ENCODE measurements at places on chromosomes 11 and 22.

GRCh38 chr22:29598684-29599020 lies 4.8 kb upstream of the NF2 start:
- DNase-seq = no peak

DNA sequence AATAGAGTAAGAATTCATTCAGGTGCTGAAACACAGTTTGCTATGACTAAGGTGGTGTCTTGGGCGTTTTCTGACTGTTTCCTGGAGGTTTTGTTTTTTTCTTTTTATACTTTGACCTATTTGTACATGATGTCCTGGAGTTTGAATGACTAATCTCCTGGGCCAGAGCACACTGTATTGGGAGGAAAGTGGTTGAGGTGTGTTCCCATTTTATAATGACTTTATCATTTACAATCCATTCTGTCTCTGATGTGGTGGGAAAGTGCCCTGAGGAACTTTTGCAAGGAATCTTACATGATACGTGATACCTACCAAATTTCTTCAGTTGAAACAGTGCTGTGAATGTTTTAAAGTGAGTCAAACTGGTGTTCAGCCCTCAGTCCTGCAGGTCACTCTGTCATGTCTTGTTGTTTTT lies 80.8 kb downstream of the TNRC6B start:
- no peak for DNase-seq

DNA sequence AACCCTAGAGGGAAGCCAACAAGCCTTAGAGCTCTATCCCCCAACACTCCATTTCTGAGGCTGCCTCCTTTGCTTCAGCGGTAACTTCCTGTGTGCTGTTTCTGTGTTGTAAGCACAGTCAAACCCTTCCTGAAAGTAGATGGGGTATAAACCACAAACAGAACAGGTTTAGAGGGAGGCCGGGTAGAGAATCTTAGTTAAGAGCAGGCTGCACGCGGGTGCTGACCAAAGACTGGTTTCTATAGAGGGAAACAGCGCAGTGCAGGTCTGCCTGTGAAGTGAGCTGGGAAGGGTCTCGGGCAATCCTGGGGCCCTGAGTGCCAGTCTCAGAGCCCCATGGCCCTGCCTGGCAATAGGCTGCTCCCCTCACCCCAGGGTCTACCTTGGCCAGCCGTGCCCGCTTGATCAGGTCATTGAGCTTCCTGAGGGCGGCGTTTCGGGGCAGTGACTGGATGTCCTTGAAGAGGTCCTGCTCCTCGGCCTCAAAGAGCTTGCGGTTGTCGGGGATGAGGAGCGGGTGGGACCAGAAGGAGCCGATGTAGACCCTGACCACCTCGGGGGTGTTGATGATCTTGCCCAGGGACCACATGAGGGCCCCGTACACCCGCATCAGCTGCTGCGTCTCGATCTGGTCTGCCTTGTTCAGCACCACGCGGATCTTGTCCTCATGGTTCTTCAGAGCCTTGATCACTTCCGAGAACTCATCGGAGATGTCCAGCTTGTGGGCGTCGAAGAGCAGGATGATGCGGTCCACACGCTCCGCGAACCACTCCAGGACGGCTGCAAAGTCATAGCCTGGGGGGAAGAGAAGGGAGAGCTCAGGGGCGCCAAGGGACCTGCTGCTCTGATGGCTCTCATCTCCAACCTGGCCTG lies 15.3 kb upstream of the CDC42BPG start:
- peak; percentile 89 for DNase-seq

DNA sequence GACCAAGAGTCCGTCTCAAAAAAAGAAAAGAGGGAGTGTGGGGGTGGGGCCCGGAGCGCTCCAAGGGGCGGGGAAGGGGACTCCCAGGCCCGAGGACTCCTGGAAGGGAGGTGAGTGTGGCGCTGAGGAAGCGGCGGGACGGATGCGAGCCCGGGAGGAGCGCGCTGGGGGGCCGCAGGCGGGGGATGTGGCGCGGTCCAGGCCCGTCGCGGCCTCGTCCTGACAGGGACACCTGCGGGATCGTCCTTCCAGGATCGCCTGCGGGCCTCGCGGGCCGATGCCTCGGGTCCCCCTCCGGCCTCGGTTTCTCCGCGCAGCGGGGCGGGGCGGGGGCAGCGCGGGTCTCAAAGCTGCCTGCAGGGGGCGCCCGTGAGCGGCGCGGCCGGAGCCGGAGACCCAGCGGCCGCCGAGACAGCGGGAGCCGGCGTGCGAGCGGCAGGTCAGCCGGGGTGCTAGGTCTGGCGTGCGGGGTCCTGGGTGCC lies 3.8 kb upstream of the ADORA2A start:
- no peak for DNase-seq

DNA sequence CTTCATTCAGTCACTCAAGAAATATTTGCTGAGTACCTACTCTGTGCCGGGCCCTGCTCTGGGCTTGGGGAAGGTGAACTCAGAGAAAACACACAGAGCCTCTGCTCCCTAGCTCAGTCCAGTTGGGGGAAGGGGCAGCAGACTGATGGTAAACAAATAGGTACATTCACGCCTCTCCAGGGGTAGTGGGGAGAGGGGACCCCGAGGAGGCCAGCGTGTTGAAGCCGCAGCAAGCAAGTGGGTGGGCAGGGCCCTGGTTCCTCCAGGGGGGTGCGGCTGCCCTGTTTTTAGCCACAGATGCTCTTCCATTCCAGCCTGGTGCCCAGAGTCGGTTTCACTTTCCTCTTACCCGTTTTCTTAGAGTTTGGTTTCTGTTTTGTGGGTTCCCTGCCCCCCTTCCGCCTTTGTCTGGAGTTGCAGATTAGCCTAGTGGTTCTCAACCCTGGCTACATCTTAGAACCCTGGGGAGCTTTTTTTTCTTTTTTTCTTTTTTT lies 8.7 kb downstream of the DRAP1 start:
- DNase-seq = peak; percentile 89

- no peak for DNase-seq
Measured at GRCh38 chr11:106133529-106133928, 56.1 kb downstream of the AASDHPPT start.

GRCh38 chr11:119629085-119629484 lies 99.9 kb downstream of the NECTIN1 start:
- DNase-seq = no peak
